CD4-positive, alpha-beta T cell treated with Interleukin-17A for 4 hours (primary cell): ENCODE measurements at places on chromosomes 13 and 19.

DNA sequence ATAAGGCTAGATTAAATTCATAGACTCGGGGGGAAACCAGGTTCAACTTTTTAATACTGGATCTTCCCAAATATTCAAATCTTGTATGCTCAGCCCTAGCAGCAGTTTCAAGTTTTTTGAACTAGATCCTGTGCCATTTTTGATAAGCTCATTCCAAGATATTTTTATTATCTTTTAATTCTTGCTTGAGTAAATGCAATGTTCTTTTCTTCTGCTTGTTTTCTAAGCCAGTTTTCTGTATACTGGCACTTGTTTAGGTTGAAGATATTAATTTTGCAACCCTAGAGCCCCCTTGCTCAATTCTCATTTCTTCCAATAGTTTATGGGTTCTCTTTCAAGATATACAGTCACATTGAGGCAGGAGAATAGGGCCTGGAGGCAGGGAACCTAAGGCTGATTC is 13.1 kb upstream of the PNMA8C start:
- DNase-seq: no peak

DNA sequence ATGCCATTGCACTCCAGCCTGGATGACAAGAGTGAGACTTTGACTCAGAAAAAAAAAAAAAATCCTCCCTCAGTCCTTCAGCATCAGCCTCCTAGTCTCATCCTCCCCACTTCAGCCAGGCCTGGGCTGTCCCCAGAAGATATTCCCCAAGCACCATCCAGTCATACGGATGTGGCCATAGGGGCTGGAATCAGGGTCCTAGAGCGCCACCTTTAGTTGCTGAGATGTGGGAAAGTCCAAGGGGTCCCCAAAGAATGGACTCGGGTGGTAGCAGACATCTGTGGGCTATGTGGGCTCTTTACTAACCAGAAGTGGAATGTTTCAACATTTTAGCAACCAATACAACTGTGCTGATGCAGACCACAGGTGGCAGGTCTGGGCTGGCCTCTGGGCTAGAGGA is 3.1 kb upstream of the TYROBP start:
- DNase-seq: no peak

DNA sequence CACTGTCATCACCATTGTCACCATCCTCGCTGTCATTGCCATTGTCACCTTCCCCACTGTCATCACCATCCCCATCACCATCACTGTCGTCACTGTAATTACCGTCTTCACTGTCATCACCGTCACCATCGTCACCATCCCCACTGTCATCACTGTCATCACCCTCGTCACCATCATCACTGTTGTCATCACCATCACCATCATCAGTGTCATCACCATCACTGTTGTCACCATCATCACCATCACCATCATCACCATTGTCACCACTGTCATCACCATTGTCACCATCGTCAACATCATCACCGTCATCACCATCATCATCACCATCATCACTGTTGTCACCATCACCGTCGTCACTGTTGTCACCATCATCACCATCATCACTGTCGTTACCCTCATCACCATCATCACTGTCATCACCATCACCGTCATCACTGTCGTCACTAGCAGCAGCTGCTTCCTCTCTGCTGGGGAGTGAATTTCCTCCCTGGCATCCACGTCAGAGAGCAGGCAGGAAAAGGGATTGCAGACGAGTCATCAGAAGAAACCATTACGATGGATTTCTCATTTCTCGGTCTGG is 27.3 kb downstream of the TMEM255B start:
- no peak for DNase-seq

- no peak for DNase-seq
Observed at GRCh38 chr19:44813070-44813840, 4.4 kb downstream of the BCAM start.

- DNase-seq: no peak
Observed at GRCh38 chr19:53892981-53893325, 11.0 kb downstream of the PRKCG start.

- no peak for DNase-seq
Observed at GRCh38 chr13:110393761-110394160, 86.7 kb downstream of the COL4A2 start.

- no peak for DNase-seq
Observed at GRCh38 chr13:26340807-26341206, 86.9 kb downstream of the CDK8 start.

- no peak for DNase-seq
Observed at GRCh38 chr19:23788411-23788810, 29.7 kb upstream of the ZNF681 start.

DNA sequence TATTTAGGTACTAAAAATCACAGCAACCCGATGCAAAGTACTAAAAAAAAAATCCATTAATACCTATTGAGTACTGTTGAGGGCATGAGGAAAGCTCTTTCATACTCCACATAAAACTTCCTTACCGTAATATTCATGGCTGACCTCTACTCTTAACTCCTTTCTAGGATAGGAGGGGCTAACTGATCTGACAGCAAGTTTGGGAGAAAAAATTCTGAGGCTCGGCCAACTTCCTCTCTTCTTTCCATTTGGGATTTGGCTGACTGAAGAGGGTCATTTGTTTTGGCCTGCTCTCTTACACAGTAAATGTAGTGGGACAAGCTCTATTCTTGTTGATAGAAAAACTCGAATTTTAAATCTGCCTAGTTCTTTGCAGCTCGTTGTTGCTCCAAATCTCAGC is 9.4 kb upstream of the USPL1 start:
- DNase-seq: no peak

- no peak for DNase-seq
Observed at GRCh38 chr19:21321134-21321533, 8.1 kb downstream of the ZNF708 start.

DNA sequence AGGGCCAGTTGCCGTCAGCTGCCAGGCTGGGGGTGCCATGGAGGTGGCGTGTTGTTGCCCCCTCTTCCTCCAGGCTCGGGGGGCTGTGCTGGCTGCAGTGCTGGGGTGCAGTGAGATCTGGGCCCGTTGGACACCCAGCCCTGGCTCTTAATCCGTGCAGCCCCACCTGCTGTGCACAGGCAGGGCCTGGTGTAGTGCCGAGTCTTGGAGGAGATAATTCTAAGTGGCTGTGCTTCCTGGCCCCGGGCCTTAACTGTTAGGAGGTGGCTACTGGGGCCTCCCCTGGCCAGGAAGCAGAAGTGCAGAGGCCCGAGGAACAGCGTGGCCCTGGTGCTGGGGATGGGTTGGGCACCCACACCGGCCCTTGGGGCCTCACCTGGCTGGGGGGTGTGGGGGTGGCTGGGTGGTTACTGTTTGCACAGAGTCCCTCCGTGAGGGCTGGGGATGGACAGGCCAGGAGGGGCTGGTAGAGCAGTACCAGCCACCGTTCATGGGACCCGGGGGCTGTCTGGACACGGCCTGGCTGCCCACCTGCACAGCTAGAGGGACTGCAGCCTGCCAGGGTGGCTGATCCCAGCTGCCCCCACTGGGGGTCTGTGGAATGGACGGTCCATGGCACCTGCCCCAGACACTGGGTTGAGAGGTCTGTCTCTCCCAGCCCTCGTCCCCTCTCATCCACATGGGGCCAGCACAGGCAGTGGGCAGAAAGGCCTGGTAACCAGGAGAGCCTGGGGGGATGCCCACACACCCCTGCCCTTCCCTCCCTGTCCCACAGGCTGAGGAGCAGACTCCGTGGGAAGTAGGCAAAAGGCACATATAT is 3.3 kb downstream of the GPX4 start:
- DNase-seq: no peak

DNA sequence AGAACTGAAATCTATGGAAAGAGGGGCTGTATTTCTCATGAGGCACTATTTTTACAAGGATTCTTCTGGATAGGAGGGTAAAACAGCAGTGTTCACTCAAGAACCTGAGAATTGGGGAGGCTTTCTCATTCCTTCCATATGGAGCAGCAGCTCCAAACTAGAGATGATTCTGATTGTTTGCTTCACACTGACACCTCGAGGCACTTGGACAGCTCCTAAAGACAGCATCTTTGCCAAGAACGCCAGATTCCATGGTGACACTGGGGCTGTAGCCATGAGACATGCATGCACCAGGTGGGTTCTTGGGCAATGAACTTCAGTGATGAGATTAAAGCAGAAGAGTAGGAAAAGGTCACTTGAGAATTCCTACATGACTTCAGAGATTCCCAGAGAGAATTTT is 361.5 kb upstream of the HTR2A start:
- DNase-seq: no peak

- no peak for DNase-seq
Observed at GRCh38 chr13:37741536-37741935, 128.0 kb downstream of the TRPC4 start.

DNA sequence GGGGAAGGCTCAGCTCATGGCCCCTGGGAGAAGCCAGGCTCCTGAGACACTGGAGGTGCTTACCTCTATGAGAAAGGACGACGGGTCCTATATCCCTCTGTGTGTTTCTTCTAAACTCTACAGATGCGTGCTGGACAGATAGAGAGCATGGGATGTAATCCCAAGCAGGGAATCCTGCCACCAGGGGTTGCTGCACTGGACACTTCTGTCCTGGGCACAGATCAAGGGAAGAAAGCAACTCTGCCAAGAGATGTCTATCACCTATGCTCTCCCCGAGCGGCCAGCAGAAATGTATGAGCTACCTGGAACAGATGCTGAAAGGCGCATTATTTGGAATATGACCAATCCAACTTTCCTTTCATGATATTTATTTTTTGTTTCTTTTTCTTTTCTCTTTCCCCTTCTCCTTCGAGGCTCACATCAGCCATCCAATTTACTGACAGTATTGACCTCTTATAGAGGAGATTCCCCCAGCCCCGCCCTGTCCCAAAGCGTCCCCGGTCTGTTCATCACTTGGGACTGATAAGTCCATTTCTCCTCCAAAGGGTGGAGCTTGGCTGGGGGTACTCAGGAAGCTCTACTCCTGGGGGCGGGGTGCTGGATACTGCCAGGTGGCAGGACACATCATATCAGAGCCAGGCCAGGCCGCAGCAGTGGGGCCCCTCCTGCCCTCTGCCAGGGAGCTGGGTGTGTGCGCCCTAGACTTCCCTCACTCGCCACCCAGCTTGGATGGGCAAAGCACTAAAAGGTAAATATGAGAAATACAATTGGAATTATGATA is 34.2 kb downstream of the TSHZ3 start:
- no peak for DNase-seq

GRCh38 chr13:101307181-101307701 is 109.1 kb downstream of the NALCN start:
- no peak for DNase-seq

DNA sequence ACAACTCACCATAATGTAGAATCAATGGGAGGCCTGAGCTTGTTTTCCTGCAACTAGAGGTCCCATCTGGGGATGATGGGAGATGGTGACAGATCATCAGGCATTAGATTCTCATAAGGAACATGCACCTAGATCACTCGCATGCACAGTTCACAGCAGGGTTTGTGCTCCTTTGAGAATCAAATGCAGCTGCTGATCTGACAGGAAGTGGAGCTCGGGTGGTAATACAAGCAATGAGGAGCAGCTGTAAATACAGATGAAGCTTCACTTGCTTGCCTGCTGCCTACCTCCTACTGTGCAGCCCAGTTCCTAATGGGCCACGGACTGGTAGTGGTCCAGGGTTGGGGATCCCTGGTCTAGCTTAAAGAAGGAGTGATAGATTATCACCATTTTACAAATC is 33.0 kb downstream of the KPNA3 start:
- DNase-seq: peak; percentile 20

- no peak for DNase-seq
Observed at GRCh38 chr13:51541037-51541436, 43.2 kb upstream of the WDFY2 start.

DNA sequence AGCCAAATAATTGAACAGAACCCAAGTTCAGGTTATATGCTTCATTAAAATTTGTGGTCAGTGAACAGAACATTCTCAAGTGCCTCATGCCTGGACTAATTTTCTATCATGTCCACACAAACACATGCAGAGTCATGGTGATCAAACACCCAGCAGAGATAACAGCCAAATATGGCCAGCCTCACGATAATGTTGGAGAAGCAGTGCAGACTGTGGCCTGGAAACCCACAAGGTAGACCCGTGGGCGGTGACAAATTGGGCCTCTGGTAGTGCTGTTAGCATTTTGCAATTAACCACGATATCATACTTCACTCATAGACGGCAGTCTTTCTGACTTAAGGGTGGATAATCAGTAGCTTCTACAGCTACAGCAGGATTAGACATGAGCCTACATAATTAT is 35.0 kb upstream of the VWA8 start:
- no peak for DNase-seq

GRCh38 chr13:23141964-23142363 is 38.8 kb upstream of the SGCG start:
- DNase-seq: no peak

- no peak for DNase-seq
Observed at GRCh38 chr13:99439048-99439447, 62.2 kb upstream of the TM9SF2 start.

GRCh38 chr19:17755977-17756670 is 4.8 kb downstream of the FCHO1 start:
- peak; percentile 62 for DNase-seq

- no peak for DNase-seq
Observed at GRCh38 chr19:6126335-6126974, 9.0 kb upstream of the ACSBG2 start.

GRCh38 chr13:48506092-48506701 is 26.7 kb downstream of the RCBTB2 start:
- peak; percentile 23 for DNase-seq

GRCh38 chr13:28513745-28514144 is 18.8 kb upstream of the FLT1 start:
- DNase-seq: no peak

GRCh38 chr13:62850331-62850730 is 1434.7 kb upstream of the PCDH20 start:
- no peak for DNase-seq

DNA sequence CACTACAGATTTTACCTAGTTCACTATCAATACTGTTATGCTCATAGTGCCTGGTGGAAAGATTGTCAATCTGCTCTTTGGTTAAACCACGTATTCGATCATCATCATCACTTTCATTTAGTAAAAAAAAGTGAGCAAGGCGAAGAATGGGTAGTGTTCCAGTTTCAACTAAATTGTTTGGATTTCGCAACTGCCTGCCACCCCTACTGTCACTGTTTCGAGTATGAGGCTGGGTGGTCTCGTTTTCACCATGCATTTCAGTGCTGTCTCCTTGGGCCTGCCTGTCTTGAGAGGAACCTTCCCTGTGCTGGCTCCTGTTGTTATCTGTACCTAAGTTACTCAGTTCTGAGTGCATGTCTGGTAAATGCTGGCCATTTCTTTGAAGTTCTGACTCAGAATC is 8.1 kb downstream of the RNF6 start:
- no peak for DNase-seq

DNA sequence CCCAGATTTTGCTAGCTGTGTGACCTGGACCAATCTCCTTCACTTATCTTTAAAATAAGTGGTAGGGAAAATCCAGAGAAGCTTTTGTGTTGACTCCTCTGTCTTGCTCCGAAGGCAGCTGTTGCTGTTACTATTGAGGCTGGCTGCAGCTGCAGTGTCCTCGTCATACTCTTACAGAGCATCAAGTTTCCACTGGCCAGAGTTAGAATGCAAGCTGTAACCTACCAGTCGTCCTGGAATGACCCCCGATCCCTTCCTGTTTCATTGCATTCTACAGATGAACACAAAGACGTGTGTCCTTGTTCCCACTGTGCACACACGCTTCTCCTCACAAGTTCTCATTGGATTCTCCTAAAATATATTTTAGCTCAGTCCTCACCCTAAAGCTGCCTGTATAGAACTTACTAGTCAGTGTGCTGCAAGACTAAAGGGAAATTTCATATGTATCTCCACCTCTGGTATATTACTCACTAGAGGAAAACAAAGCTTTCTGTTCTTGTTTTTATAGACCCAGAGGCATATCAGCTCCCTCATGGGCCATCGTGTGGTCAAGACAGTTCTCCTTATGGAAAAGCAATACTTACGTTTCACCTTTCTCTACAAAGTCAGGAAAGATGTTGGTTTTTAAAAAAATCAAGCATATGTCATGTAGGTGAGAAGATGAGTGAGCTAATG is 589.8 kb downstream of the LMO7 start:
- no peak for DNase-seq
